Stimulated activated CD4-positive, alpha-beta T cell treated with anti-CD3 and anti-CD28 coated beads, Interleukin-15, amount 100 ng/mL, for 1 hour (primary cell): ENCODE measurements at places on chromosomes 3 and 15.

GRCh38 chr15:29465816-29466215, 196.2 kb upstream of the NSMCE3 start:
- DNase-seq = no peak

DNA sequence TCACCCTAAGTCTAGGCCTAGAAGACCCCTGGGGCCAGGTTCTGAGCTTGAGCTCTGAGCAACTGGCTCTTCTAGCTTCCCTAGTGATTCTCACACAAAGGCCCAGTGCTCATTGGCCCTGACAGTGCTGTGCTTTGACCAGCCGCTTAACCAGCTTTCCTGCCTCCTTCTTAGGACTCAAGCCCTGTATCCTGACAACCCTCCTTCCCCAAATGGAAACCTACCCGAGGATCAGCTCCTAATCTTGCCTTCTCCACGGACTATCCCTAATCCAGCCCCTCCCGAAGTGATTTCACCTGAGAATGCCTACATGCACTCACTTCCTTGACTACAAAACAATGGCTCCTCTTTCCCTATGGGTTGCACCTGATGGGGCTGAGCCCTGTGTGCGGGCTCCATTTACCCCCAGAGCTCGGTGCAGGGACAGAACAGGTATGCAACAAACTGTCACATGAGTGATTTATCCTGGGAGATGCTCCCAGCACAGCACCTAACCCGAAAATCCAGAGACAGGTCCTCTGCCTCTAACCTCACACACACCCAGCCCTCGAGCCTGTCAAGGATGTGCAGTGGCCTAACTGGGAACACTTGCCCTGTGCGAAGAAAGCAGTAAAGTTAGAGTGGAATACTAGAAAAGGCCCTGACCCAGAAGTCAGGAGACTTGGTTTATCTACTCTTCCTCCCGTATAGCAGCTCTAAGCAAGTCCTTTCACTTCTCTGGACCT, 2.3 kb downstream of the MEGF11 start:
- DNase-seq = no peak

DNA sequence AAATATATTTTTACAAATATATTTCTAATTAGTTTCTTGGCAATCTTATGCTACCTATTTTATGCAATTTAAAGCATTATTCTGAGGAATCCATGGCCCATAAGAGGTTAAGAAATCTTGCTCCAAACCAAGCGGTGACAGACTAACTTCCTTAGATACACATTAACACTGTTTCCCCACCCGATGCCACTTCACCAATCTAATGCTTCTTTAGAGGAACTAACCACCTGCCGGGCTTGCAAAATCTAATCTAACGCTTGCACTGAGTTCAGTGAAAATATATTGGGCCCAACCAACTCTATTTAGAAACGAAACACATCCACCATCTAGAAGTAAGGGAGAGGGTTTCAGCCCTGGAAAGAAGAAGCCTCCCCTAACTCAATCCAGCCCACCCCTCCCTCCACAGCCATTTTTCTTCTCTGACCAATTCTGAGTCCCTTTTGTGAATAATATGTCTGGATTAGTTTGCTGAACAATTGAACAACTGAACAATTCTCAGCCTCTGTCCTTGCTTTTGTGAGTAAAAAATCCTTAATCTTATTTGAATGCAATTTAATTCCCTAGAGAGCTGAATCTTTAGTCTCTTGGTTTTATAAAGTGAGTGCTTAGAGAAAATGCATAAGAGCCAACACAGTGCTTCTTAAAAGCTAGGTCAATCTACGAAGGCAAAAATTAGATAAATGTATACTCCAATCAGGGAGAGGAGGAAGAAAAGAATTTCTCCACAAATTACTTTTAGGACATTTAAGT, 150.4 kb upstream of the ADAMTS9 start:
- DNase-seq = no peak

- DNase-seq = no peak
Measured at GRCh38 chr3:10875914-10876313, 59.9 kb downstream of the SLC6A11 start.

DNA sequence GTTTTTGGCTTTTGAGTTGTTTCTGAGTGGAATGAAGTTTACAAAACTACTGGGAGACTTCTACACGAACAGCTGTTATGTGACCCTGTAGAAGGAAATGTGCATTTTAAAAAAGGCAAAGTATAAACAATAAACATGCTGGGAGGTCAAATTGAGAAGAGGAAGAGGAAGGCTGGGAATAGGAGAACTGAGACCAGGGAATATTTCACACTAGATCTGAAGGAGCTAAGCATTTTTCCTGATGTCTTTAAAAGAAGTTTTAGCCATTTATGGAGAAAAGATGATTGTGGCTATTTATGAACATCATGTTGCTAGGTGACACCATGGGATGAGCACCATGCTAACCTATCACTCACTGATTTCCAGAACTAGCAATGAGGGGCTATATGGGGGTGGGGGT, 76.3 kb upstream of the FAM98B start:
- no peak for DNase-seq

GRCh38 chr3:130601442-130601971, 84.5 kb downstream of the COL6A6 start:
- no peak for DNase-seq

DNA sequence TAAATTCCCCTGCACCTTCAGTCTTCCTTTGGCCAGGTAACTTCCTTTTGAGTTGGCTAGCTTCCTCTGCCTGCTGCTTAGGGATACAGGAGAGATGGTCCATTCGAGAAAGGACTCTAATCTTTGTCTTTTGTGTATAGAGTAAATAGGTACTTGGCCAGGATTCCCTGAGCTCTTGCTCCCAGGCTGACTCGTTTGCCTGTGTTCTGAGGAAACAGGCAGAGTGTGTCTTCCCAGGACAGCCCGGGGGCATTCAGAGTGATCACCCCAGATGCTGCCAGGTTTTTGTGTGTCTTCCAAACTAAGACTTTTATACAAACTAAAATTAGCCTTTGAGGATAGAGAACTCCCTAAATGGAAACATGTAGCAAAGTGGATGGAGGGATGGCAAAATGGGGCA, 39.5 kb downstream of the TMEM108 start:
- no peak for DNase-seq

- no peak for DNase-seq
Measured at GRCh38 chr3:152858170-152858800, 23.4 kb downstream of the P2RY1 start.

DNA sequence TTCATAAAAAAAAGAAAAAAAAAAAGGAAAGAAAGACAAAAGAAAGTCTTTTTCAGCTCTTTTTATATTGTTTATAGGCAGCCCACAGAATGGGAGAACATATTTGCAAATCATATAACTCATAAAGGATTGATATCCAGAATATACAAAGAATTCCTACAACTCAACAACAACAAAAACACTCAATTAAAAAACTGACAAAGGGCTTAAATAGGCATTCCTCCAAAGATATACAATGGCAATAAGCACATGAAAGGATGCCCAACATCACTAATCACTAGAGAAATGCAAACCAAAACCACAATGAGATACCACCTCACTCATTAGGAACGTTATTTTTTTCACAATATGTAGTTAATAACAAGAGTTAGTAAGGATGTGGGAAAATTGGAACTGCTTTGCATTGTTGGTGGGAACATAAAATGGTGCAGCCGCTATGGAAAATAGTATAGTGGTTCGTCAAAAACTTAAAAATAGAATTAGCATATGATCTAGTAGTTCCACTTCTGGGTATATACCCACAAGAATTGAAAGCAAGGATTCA, 54.2 kb upstream of the CMTM8 start:
- DNase-seq = no peak

- peak; percentile 31 for DNase-seq
Measured at GRCh38 chr3:187958432-187959003, 195.4 kb upstream of the LPP start.

GRCh38 chr3:188309437-188310269, 155.7 kb downstream of the LPP start:
- no peak for DNase-seq

DNA sequence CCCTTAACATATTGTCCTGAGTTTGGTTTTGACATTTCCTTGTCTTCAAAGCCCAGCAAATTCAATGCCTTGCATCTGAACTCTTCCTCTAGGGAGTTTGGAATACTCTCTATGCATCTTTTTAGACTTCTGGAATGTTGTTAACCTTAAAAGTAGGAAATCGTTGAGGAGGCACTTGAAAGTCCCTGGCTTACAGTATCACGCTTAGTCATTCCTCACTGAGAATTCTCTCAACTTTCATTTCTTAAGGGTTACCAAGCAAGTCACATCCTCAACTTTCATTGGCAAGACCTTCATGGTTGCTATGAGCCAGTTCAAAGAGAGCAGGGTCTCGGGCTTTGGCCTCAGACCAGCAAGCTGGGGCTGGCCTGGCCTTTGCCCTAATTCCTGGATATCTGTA, 89.9 kb downstream of the ASB7 start:
- no peak for DNase-seq

- DNase-seq = no peak
Measured at GRCh38 chr3:125075738-125076137, 19.9 kb upstream of the HEG1 start.

- no peak for DNase-seq
Measured at GRCh38 chr3:70078778-70079177, 79.2 kb downstream of the SAMMSON start.

- DNase-seq = no peak
Measured at GRCh38 chr3:64318001-64318400, 92.7 kb upstream of the PRICKLE2 start.

DNA sequence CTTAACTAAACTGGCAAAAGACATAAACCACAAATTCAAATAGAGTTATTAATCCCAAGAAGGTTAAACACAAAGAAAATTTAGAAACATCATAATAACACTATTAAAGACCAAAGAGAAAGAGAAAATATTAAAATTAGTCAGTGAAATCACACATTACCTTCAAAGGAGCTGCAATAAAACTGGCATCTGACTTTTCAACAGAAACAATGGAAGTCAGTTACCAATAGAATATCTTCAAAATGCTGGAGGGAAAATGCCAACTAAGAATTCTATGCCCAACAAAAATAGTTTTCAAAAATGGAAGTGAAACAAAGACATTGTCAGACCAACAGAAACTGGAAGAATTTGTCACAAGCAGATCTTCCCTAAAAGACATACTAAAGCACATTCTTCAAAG, 68.7 kb upstream of the RNF7 start:
- DNase-seq = no peak

- DNase-seq = no peak
Measured at GRCh38 chr3:40167958-40168357, 141.5 kb upstream of the EIF1B start.

GRCh38 chr3:64726414-64727090, 38.8 kb upstream of the ADAMTS9 start:
- no peak for DNase-seq

DNA sequence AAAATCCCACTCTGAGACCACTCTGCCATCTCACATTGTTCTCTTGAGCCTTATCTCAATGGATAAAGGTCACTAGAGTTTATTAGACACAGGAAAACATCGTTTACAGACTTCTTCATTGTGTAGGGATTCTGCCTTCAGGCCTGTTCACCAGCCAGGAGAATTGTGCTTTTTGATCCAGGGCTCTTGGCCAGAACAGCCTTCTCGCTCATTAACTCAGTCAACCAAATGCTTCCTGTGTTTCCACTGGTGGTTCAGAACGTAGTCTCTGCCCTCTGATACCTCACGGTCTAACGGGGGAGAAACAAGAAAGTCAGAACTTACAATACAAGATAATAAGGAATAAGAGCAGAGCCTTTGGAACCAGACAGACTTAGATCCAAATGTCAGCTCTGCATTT, 54.2 kb upstream of the TSEN2 start:
- DNase-seq = no peak

DNA sequence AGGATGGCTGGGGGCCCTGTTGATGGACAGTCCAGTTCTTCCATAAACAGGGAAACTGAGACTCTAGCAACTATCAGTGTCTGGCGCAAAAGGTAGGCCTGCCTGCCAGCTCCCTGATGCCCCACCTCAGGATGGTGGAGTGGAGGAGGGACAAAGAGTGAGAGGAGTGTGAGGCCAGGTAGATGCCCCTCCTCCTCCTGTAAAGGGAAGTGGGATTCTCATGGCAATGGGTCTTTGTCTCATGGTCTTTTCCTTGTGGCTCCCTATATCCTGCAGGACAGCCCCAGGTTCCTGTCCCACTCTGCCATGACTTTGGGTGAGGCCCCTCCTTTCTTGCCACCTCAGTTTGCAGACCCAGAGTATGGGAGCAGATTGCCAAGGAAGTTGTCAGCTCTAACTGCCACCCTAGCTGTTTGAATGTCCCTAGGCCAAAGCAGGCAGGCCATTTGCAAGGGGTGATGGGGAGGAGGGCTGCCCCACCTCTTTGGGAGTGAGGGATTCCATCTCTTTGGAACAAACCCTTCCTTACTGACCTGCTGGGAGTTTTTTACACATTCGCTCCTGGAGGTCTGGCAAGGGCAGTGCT, 2.8 kb upstream of the DNAH1 start:
- no peak for DNase-seq

- no peak for DNase-seq
Measured at GRCh38 chr3:63442918-63443317, 164.8 kb downstream of the SYNPR start.

GRCh38 chr15:34039790-34040113, 748 bp upstream of the AVEN start:
- DNase-seq = no peak

DNA sequence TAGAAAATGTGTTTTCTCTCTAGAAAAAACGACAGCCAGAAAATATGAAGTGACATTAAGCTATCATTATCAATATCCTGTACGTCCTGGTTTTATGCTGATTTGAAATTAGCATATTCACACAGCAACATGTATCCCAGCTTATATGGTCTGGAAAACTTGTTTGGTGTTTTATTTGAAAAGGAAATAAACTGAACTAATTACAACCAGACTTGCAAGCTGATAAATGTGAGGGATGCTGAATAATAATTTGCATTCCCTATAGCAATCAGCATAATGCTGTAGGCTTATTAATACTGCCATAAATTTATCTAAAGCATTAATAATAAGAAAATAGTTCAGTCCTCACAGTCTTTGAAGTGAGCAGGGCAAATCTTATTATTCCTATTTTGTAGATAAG, 336.9 kb upstream of the UMPS start:
- DNase-seq = no peak

- no peak for DNase-seq
Measured at GRCh38 chr3:30676424-30677346, 70.3 kb downstream of the TGFBR2 start.

GRCh38 chr3:105527949-105528348, 161.2 kb downstream of the ALCAM start:
- no peak for DNase-seq

DNA sequence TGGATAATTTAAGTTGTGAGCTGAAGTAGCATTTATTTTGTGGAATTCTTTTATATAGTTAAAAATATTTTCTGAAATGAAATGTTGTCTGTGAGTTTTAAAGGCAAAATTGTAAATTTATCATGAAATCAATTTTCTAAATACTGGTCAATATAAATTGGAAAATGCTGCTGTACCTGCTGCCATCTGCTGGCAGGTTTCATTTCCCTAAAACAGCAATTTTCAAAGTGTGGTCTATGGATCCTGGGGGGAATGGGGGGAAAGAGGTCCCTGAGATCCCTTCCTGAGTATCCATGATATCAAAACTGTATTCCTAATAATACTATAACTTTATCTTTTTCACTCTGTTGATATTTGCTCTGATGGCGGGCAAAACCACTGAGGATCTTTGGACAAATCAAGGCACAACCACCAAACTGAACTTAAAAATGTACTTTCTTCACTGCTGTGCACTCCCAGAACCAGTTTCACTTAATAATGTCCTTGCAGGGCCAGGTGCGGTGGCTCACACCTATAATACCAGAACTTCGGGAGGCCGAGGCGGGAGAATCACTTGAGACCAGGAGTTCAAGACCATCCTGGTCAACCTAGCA, 17.2 kb upstream of the CCR4 start:
- no peak for DNase-seq

GRCh38 chr3:47899495-47900108, 96.7 kb downstream of the DHX30 start:
- no peak for DNase-seq
